ENCODE measurements at places on chromosomes 7 and 10.

DNA sequence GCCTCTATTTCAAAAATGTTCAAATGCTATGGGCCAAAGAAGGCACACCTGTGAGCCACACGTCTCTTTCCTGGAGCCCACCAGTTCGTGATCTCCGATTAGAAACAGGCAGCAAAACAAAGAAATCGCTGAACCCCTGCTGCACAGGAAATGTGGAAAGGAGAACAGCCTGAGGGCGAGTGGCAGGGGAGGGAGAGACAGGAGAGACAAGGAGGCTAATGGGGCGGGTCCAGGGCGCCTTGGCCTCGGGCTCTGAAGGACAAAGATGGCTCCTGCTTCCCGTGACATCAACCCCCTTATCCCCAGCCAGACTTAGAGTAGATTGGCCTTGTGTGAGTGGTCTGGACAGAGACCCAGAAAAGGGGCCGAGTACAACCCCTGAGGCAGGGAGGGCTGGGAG lies 62.4 kb upstream of the DOCK1 start:
- DNase-seq = no peak

GRCh38 chr7:1197997-1198625 lies 34.6 kb upstream of the UNCX start:
- DNase-seq = no peak

GRCh38 chr10:128440513-128441160 lies 314.4 kb upstream of the MKI67 start:
- DNase-seq = no peak

DNA sequence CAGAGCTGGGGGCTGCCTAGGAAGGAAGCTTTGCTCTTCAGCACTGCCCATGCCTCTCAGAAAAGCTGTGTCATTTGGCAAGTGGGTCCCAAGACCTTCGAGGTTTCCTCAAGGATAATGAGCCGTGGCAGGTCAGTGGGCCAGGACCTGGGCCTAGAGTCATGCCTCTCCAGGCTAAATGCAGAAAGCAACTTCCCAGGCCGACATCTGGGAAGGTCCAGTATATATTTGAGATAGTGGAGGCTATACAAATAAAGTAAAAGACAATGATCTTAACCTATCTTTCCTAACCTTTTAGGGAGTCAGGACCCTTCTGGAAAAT lies 2.4 kb upstream of the HOXA10 start:
- DNase-seq = no peak

GRCh38 chr10:130398090-130398994 lies 262.2 kb downstream of the GLRX3 start:
- DNase-seq = no peak

GRCh38 chr7:51062222-51062987 lies 254.2 kb downstream of the COBL start:
- DNase-seq = no peak

- no peak for DNase-seq
Measured at GRCh38 chr7:36810032-36810431, 85.7 kb upstream of the AOAH start.

GRCh38 chr7:130281260-130281659 lies 11.7 kb upstream of the CPA4 start:
- DNase-seq = no peak

GRCh38 chr7:152571068-152571467 lies 104.9 kb downstream of the XRCC2 start:
- DNase-seq = no peak

- DNase-seq = no peak
Measured at GRCh38 chr7:18913106-18913505, 204.3 kb downstream of the TWIST1 start.

DNA sequence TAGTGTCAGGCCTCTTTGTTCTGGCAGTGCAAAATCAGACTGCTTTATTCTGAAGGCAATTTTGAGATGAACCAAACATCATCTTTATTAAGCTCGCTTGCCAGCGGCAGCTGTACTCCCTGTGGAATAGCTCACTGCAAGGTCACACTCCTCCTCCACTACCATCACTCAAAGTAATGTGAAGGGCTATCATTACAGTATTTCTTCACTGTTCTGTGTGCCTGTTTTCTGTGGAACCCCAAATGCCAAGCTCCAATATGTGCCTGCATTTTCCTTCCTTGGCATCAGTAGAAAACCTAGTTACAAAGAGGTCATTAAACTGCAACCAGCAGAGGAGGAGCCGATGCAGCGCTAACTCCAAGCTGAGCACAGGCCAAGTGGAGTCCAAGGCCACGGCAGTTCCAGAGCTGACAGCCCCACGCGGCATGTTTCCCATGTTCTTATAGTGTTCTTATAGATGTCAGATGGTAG lies 21.4 kb downstream of the BCCIP start:
- DNase-seq = no peak

All from activated CD8-positive, alpha-beta memory T cell treated with anti-CD3 and anti-CD28 coated beads for 4 hours (primary cell).